ENCODE measurements at places on chromosomes 7 and 10.

- no peak for DNase-seq
Measured at GRCh38 chr7:585229-585711, 65.6 kb upstream of the PDGFA start.

- DNase-seq = no peak
Measured at GRCh38 chr7:24227603-24228359, 56.2 kb upstream of the NPY start.

DNA sequence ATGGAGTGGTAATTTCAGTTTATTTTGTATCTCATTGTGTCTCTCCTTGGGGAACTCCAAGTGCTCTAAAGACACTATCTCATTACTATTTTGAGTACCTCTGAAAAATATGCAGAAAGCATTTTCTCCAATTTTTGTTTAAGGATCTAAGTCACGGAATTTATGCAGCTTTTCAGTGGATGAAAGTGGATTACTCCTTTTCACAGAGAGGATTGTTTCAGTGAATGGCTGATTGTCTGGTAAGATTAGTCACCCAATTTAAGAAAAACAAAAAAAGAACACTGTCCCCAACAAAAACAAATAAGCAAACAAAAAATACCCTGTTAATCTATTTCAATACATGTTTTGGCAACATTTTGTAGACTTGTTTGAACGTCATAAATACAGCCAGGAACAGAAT lies 338.3 kb upstream of the TEX47 start:
- no peak for DNase-seq

DNA sequence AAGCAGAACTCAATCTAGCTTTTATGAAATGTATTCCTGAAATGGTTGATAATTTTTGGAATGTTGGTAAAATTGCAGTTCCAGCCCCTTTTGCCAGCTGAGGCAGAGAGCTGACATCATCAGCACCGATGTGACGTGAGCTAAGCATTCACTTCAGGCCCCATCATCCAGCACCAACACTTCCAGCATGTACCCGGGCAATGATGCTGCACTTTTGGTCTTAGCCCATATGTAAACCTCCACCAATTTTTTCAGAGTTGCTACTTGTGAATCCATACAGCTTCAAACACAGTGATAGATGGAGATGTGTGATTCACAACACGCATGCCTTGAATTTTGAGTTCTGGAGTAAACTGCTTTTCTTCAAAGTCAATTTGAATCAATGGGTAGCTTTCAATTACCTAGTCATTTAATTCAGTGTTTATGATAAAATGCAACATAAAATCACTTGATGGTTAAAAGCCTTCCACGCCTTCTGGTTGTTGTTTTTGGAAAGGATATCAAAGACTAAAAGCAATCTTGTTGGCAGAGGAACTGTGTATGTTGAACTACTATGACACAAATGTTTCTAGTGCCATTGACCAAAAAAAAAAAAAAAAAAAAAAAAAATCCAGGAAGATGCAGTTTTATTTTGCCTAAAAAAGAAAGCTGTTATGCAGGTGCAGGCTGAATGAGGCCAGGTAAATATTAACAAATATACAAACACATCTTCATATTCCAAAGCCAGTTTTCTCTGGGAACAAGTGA lies 73.9 kb downstream of the NRP1 start:
- DNase-seq = no peak

- no peak for DNase-seq
Measured at GRCh38 chr10:10860455-10860976, 157.2 kb upstream of the CELF2 start.

- no peak for DNase-seq
Measured at GRCh38 chr10:79948976-79949722, at the start of gene SFTPD. TSS of gene SFTPD (minus strand) at chr10:79949105. CDS start at chr10:79946659, 2,446 bp downstream.

DNA sequence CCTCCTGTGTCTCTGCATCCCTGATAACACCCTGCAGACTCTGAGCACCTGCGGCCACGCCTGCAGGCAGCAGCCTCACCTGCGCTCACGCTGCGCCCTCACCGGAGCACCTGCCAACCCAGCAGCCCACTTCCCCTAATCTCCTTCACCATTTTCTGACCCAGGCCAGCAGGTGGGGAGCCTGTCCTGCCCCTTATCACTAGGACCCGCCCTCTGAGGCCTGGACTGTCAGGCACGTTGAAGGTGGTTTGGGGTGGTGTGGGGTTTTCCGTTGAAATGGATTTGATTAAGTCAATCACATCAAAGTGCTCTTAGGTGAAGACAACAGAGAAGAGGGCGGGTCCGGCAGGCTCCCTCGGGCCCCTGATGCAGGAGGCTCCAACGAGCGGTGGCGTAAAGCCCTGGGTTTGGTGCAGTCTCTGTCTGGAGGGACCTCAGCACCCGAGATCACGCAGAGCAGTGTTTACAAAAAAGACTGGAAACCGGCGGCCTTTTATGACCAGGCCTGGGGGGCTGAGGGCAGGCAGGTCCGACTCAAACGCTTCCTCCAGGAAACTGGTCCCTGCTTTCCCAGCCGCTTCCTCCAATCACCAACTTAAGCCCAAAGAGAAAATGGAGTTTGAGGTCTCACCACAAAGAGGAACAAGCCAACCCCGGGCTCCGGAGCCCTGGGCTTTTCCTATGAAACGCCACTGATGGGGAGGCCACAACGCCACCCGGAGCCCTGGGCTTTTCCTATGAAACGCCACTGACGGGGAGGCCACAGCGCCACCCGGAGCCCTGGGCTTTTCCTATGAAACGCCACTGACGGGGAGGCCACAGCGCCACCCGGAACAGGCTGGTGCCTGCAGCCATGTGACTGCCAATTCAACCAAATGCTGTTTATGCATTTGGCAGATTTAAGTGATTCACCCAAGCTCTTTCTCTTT lies 45.5 kb downstream of the DPYSL4 start:
- DNase-seq = no peak

DNA sequence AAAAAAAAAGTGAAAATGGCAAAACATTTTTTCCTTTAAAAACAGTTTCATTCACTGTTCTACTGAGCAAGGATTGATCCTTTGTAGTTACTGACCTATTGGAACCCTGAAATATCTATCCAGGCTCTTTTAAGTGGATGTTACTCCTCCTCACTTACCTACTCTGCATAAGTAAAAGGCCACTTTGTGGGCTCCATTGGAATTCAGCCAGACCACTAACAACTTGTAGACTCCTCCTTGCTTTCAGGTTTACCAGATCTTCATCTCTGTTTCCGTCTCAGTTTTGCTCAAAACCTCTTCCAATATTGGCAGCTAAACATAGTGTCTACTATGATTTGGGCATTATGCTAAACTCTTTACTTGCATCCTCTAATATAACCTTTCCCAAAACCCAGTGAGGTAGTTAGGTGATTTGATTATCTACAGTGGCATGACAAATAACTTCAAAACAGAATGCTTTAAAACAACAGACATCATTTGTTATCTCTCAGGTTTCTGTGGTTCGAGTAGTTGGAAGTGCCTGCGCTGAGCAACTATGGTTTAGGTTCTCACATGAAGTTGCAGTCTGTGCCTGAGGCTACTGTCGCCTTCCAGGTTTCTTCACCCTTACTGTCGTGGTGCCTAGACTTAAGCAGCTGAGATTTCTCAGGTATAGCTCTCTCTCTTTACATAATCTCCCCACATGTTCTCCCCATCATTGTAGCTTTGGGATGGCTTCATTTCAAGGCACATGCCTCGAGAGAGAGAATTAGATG lies 698.2 kb downstream of the REEP3 start:
- no peak for DNase-seq

DNA sequence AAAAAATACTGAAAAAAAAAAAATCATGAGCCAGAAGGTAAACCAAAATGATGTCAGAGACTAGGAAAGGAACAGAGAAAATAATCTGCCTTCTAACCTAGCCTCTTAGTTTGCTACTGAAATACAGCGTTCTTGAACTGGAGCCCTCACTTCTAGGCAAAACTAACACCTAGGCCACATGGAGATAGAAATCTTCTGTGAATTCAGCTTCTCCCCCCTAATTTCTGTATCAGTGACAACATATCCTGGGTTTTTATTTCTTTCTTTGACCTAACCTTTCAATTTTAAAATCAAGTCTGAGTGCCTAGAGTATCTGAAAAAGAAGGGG lies 100.1 kb upstream of the GLCCI1 start:
- DNase-seq = no peak

DNA sequence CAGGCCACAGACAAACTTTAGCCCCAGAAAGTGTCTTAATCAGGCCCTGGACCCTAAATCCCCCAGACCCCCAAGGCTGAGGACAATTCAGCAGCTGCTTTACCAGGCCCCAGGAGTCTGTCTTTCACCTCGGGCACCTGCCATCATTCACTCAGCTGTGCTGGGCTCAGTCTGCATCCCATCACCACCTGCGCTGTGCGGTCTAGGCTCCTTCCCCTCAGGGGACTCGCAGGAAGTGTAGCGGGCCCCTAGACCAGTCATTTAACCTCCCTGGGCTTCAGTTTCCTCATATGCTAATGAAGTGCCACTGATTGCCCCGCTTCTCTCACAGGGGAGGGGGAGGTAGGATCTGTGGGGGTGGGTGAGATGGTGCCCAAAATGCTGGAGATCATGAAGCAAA lies 76.4 kb upstream of the ZMIZ1 start:
- DNase-seq = no peak

DNA sequence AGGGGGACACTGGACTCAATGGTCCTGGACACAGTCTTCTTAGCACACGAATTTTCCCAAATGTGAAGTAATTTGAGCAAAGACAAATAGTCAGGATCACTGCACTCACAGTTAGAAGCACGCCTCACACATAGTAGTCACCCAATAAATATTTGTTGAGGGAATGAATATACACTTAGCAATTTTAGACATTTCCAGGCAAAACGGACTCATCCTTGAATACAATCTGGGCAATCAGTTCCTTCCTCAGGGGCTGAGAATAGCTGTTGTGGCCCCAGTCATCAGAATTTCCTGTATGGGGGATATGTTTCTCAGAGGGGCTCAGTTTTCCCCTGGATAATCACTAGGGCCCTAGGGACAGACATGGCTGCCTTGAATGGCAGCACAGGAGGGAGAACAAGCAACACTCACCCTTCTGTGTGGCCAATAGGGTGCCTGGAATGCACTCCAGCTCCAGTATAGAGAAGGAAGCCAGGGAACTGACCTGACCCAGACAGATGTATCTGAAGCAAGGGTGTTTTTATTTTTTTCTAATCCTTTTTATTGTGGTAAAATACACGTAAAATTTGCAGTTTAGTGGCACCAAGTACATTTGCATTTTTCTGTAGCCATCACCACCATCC lies 282.7 kb upstream of the ZNF32 start:
- no peak for DNase-seq

- DNase-seq = no peak
Measured at GRCh38 chr7:1900847-1901246, 230.8 kb downstream of the ELFN1 start.

- no peak for DNase-seq
Measured at GRCh38 chr10:66983475-66983818, 57.6 kb downstream of the LRRTM3 start.

All from NT2/D1 (cell line).